ENCODE measurements at places on chromosomes 6 and 20. TPM values are rescaled to one million over a fixed set of nuclear protein-coding genes. Genes with fewer than 3 reads are reported as not detected.

The CST4 gene
- polyA plus RNA-seq = not detected

The ID4 gene
- 4.9 TPM for polyA plus RNA-seq

The KIAA0408 gene
- polyA plus RNA-seq = 18.6 TPM

The TRIM40 gene
- polyA plus RNA-seq = not detected

The TMEM217 gene
- polyA plus RNA-seq = 0.61 TPM

The PHACTR1 gene
- polyA plus RNA-seq = 5.1 TPM

The TAGAP gene
- 1.2 TPM for polyA plus RNA-seq

The IBTK gene
- 40.3 TPM for polyA plus RNA-seq

The HLA-G gene
- 1.4 TPM for polyA plus RNA-seq

The NOX3 gene
- polyA plus RNA-seq = not detected

The GPSM3 gene
- 8.6 TPM for polyA plus RNA-seq

The ESR1 gene
- 1.7 TPM for polyA plus RNA-seq

The GNMT gene
- polyA plus RNA-seq = 0.16 TPM

The TMEM74B gene
- 2.8 TPM for polyA plus RNA-seq

The SIRPB1 gene
- 1.4 TPM for polyA plus RNA-seq

The HLA-DRA gene
- polyA plus RNA-seq = 36.5 TPM

The SMOC2 gene
- 121 TPM for polyA plus RNA-seq

The SAMD10 gene
- polyA plus RNA-seq = 3.4 TPM

The WFDC5 gene
- polyA plus RNA-seq = not detected
